ENCODE measurements at places on chromosomes 7 and 10.
A peak's percentile ranks its signal among the peaks of the same experiment; 100 is the strongest.

- H3K27me3 ChIP-seq = no peaks in the 10 kb centered on the region
- H3K36me3 ChIP-seq = no peaks in the 10 kb centered on the region
- no peak for DNase-seq
- H3K27ac ChIP-seq = no peak overlapping the region
- H3K4me3 ChIP-seq = no peak overlapping the region
Measured at GRCh38 chr10:116815641-116816415, 33.5 kb upstream of the ENO4 start.

DNA sequence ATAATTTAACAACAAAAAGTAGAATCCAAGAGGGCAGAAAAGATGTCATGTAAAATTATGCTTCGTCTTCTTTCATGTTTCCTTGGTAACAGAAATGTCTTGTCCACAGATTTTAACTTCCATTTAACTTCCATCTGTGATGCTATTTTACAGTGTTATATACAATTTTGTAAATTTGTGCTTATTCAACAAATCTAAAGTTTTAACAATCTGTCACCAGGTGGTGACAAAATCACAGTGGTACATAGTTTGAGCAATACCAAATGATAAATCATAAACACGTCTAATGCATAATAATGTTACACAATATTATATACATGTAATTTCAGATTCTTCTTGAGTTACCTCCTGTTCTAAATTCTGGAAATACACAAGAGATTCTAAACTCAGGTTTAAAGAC lies 784.4 kb upstream of the CELF2 start:
- H3K4me3 ChIP-seq = no peak overlapping the region
- no peaks in the 10 kb centered on the region for H3K36me3 ChIP-seq
- no peak for DNase-seq
- no peaks in the 10 kb centered on the region for H3K4me1 ChIP-seq

DNA sequence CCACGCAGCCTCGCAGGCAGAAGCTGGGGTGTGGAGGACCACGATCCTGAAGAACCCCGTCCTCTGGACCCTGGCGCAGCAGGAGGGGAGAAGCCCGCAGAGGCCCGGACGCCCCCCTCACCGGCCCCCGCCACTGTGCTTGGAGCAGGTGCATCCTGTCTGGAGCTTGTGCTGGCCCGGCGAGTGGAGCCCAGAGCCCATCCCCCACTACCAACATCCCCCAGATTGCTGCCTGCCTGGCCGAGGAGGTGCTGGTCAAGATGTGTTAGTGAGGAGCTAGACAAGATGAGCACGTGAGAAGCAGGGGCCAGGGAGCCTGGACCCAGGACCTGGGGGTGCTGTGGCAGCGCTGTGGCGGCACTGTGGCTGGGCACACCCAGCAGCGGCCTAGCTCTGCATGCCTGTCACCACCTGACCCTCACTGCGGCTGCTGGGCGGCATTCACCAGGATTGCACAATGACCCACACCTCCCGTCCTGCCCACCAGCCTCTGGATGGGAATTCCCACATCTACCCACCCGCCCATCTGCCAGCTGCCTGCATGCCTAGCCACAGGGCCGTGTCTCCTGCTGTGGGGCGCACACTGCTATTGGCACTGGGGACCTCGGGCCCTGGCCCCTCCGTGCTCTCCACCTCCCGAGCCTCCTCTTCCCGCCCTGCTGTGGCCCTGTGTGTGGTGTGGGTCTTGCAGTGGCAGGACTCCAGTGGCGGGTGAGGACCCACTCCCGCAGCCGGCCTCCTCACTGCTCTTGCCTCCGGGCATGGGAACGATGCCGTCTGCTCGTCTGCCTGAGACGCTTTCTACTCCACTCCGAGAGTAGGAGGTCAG lies 11.8 kb downstream of the GPR146 start:
- no peaks in the 10 kb centered on the region for H3K36me3 ChIP-seq
- no peak overlapping the region for H3K4me3 ChIP-seq
- no peaks in the 10 kb centered on the region for H3K27me3 ChIP-seq
- DNase-seq = no peak
- H3K27ac ChIP-seq = no peak overlapping the region

DNA sequence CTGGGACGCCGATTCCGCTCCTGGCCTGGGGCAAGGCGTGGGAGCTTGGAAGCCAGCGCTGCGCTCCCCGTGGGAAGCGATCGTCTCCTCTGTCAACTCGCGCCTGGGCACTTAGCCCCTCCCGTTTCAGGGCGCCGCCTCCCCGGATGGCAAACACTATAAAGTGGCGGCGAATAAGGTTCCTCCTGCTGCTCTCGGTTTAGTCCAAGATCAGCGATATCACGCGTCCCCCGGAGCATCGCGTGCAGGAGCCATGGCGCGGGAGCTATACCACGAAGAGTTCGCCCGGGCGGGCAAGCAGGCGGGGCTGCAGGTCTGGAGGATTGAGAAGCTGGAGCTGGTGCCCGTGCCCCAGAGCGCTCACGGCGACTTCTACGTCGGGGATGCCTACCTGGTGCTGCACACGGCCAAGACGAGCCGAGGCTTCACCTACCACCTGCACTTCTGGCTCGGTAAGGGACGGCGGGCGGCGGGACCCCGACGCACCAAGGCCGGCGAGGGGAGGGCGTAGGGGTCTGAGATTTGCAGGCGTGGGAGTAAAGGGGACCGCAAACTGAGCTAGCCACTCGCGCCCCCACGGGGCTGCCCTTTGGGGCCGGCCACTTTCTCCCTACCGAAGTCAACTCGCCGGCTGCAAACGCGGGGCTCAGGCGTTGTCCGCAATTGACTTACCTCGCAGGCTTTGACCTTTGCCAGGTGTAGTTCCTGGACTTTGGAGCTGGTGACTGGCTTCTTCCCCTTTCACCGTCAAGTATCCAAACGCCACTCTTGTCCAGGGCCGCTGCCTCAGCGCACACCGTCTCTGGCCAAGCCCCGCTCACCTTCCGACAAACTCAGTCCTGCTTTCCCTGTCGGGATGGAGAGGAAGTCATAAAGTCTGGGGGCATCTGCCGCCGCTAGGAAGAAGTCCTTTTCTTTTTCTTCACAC lies at the start of gene SCIN:
SCIN (plus strand) TSS at position 187 of the 928 bp plus-strand sequence; CDS start at position 254, 67 bp downstream.
- peak within 1 kb of the TSS; percentile 78 for H3K27ac ChIP-seq
- peak; percentile 90 for DNase-seq
- H3K4me1 ChIP-seq = no peaks in the 10 kb centered on the region
- no peaks in the 10 kb centered on the region for H3K27me3 ChIP-seq
- no peaks in the 10 kb centered on the region for H3K36me3 ChIP-seq

DNA sequence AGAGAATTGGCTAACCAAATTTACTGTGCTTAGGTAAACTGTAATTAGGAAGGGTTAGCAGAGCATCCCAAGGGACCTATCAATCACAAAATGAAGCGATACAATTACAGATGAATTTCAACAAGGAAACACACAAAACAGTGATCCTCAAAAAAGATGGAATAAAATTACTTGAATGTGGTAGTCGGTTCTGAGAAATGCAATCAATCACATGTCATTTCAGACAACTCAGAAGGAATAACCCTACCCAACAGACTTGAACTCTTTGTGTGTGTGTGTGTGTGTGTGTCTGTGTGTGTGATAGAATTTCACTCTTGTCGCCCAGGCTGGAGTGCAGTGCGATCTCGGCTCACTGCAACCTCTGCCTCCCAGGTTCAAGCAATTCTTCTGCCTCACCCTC lies 43.5 kb downstream of the ST8SIA6 start:
- H3K4me1 ChIP-seq = no peaks in the 10 kb centered on the region
- H3K4me3 ChIP-seq = no peak overlapping the region

GRCh38 chr7:151506901-151507382 lies 12.8 kb downstream of the RHEB start:
- H3K27ac ChIP-seq = no peak overlapping the region
- no peaks in the 10 kb centered on the region for H3K36me3 ChIP-seq
- no peak for DNase-seq
- H3K27me3 ChIP-seq = no peaks in the 10 kb centered on the region
- no peaks in the 10 kb centered on the region for H3K4me1 ChIP-seq

- no peak overlapping the region for H3K27ac ChIP-seq
- no peak for DNase-seq
- no peaks in the 10 kb centered on the region for H3K4me1 ChIP-seq
- no peaks in the 10 kb centered on the region for H3K27me3 ChIP-seq
- H3K36me3 ChIP-seq = no peaks in the 10 kb centered on the region
Measured at GRCh38 chr10:14731875-14732512, 42.7 kb downstream of the FAM107B start.

GRCh38 chr10:5095687-5096086 lies 1.5 kb downstream of the AKR1C3 start:
- H3K36me3 ChIP-seq = no peaks in the 10 kb centered on the region
- peaks cover 5% of the 10 kb centered on the region for H3K4me1 ChIP-seq

DNA sequence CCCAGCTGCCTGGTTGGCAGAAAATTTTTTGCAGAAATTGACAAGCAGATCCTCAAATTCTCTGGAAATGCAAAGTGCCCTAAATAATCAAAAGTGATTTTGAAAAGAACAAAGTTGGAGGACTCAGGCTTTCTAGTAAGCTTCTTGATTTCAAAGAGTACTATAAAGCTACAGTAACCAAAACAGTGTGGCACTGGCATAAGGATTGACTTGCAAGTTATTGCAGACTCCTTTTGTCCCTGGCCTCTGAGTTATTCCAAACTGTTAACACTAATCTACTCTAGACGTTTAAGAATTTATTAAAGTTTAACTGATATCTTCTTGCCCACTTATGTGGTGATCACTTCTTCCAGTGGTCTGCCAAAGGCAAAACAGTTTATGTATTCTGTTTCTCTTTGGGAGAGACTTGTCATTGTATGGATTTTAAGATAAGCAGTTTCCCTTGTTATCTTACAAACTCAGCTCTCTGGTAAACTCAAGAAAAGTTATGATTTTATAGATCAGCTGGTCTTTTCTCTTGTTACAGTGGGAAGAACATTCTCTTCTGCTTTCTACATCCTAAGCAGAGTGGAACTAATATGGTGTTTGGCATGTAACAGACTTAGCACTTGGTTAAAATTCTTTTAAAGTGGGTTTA lies 41.4 kb downstream of the LOXL4 start:
- no peak overlapping the region for H3K4me3 ChIP-seq
- no peak for DNase-seq
- no peaks in the 10 kb centered on the region for H3K4me1 ChIP-seq
- H3K27me3 ChIP-seq = no peaks in the 10 kb centered on the region

- no peak overlapping the region for H3K4me3 ChIP-seq
- no peak overlapping the region for H3K27ac ChIP-seq
- DNase-seq = no peak
- H3K36me3 ChIP-seq = no peaks in the 10 kb centered on the region
- no peaks in the 10 kb centered on the region for H3K4me1 ChIP-seq
- H3K27me3 ChIP-seq = no peaks in the 10 kb centered on the region
Measured at GRCh38 chr10:46298477-46299285, 11.9 kb downstream of the ANTXRL start.

DNA sequence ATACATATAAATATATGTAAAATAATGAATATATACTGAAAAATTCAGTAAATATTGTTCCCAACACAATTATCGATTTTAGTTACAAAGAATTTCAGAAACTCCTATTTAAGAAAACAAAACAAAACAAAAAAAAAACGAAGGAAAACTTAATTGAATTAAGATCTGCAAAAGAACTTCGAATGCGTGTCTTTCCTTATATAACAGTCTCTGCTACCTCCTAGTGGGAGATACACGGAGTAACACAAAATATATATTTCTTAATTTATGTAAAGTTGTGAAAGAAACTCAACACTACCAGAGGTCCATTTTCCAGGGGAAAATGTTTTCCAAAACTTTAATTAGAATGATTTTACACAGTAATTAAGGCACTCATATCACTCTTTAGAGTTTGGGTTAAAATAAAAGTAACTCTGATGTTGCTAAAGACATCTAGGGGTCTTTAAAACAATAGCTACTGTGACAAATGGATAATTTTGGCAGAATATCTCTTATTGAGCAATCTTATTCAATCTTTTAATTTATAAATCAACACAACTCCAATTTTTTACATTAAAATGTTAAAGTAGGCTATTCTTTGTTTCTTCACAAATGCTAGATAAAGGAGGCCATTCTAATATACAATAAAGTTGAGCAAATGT lies 41.6 kb downstream of the NEBL start:
- DNase-seq = peak; percentile 15
- H3K36me3 ChIP-seq = no peaks in the 10 kb centered on the region
- H3K4me3 ChIP-seq = no peak overlapping the region
- H3K27me3 ChIP-seq = no peaks in the 10 kb centered on the region

- no peak overlapping the region for H3K4me3 ChIP-seq
- H3K36me3 ChIP-seq = peaks cover 12% of the 10 kb centered on the region
- DNase-seq = no peak
- H3K27me3 ChIP-seq = no peaks in the 10 kb centered on the region
Measured at GRCh38 chr7:151139791-151140190, 27.7 kb downstream of the GBX1 start.

- H3K4me3 ChIP-seq = no peak overlapping the region
- H3K4me1 ChIP-seq = no peaks in the 10 kb centered on the region
- no peak for DNase-seq
- H3K27me3 ChIP-seq = no peaks in the 10 kb centered on the region
- H3K27ac ChIP-seq = no peak overlapping the region
- H3K36me3 ChIP-seq = no peaks in the 10 kb centered on the region
Measured at GRCh38 chr10:48749254-48749787, 64.6 kb downstream of the WDFY4 start.

- H3K27me3 ChIP-seq = no peaks in the 10 kb centered on the region
- H3K4me3 ChIP-seq = no peak overlapping the region
- no peak for DNase-seq
Measured at GRCh38 chr10:44965651-44966097, 6.1 kb downstream of the RASSF4 start.

GRCh38 chr7:81457852-81458522 lies 311.9 kb downstream of the HGF start:
- H3K36me3 ChIP-seq = no peaks in the 10 kb centered on the region
- H3K27ac ChIP-seq = no peak overlapping the region
- no peak for DNase-seq
- no peaks in the 10 kb centered on the region for H3K27me3 ChIP-seq
- no peak overlapping the region for H3K4me3 ChIP-seq

- H3K36me3 ChIP-seq = no peaks in the 10 kb centered on the region
- no peak overlapping the region for H3K4me3 ChIP-seq
- no peak for DNase-seq
- H3K27me3 ChIP-seq = no peaks in the 10 kb centered on the region
- H3K27ac ChIP-seq = no peak overlapping the region
- H3K4me1 ChIP-seq = no peaks in the 10 kb centered on the region
Measured at GRCh38 chr7:15204421-15204820, 301.9 kb upstream of the DGKB start.

DNA sequence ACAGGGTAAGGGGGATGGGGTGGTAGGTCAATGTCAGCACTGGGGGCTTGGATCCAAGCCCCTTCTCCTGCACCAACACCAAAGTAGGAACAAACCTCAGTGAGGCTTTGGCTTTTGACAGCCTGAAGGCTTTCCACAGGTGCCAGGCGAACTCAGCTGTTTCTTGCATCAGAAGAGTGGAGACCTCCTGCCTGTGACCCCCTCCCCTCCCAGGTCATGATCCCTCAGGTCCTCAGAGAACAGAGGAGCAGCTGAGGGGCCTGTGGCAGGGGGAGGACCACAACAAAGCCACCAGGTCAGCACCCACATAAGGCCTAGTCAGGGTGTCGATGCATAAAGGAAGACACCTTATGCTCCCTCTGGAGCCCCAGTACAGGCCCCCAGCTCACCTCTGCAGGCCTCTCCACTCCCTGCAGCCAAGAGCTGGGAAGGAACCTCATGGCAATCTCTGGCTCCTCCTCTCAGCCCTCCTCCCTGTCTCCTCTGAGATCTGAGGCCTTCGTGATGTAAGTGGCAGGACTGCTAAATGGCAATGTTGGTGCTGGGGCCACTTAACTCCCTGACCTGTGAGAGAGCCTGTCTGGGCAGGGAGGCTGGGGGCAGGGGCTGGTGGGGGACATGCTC lies 19.1 kb upstream of the PRRT4 start:
- no peak overlapping the region for H3K27ac ChIP-seq
- H3K4me3 ChIP-seq = no peak overlapping the region
- H3K36me3 ChIP-seq = no peaks in the 10 kb centered on the region
- no peaks in the 10 kb centered on the region for H3K4me1 ChIP-seq

GRCh38 chr7:100127866-100128636 lies 1.3 kb downstream of the MBLAC1 start:
- peak overlapping the region; percentile 60 for H3K4me3 ChIP-seq
- H3K4me1 ChIP-seq = peaks cover 5% of the 10 kb centered on the region
- DNase-seq = peak; percentile 57
- peak overlapping the region; percentile 95 for H3K27ac ChIP-seq
- H3K27me3 ChIP-seq = no peaks in the 10 kb centered on the region

Data from small intestine (tissue), 16 donors.